ENCODE measurements at places on chromosomes 2 and 18.

GRCh38 chr2:143190431-143190830 lies 61.2 kb downstream of the ARHGAP15 start:
- no peak for DNase-seq

DNA sequence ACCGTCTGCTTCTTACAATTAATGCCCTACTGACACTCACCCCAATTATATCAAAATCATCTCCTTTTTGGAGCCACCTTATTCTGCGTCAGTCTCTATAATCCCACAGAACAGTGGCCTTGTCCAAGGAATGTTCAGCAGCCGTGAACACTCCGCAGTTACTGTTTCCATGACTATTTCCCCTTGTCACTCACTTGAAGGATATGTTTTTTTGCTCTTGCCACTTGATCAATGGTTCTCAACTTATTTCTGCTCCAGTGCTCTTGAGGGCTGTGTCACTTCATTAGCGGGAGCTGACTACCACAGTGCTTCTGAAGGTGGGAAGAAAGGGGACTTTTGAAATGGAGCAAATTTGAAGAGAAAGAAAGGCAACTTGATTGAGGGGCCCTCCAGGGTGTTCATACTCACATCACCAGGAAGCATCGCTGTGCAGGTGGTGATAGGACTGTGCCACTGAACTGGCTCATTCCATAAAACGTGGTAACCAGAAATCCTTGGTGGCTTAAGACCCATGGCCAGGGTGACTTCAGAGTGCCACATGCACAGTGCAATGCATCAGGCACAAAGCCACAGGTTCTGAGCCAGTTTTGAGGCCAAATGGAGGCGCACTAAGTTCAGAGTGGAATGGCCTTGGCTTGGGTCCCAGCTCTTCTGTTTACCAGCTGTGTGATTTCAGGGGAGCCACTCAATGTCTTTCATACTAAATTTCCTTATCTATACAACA lies 320.6 kb upstream of the RAB12 start:
- DNase-seq, result no peak

DNA sequence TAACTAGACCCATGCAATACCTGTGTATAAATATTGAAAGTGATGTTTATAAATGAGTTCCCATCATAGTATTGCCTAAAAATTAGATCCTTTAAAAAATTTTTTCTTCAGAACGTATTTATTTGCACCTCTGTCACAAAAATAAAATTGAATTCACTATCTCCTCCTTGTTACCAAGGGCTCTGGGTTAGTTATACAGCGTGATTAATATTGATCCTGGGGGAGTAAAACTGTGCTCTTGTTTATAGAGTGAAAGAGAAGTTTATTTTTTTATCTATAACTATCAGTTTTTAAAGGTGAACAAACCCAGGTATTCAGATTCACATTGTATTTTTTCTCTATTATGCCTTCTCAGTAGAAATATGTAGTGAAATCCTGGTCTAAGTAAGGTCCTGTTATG lies 458.5 kb downstream of the CPS1 start:
- no peak for DNase-seq

DNA sequence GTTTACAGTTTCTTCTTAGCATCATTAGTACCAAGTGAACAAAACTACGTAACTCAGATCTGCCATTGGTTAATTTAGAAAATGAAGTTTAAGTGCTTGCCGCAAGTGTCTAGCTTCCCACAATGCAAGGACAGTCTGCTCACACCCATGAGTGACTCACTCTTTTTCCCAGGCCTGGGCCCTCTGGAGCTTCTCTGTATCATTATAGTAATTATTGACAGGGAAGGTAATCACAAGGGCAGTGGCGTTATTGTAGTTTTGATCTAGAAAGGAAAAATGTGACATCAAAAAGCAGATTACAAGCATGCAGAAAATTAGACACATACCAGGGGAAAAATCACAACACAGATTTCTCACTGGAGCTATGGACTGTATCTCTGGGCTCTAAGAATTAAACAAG lies 38.5 kb downstream of the NPC1 start:
- no peak for DNase-seq

GRCh38 chr2:146108993-146109392 lies 1589.1 kb upstream of the ZEB2 start:
- no peak for DNase-seq
